ENCODE measurements at places on chromosomes 2 and 18. TPM values are rescaled to one million over a fixed set of nuclear protein-coding genes. Genes with fewer than 3 reads are reported as not detected.

POTEC gene
- total RNA-seq = not detected

BBS5 gene
- total RNA-seq = 1.4 TPM

PCARE gene
- total RNA-seq = not detected

DPYSL5 gene
- not detected for total RNA-seq

SERPINB7 gene
- not detected for total RNA-seq

RNF125 gene
- 36.0 TPM for total RNA-seq

C2orf66 gene
- 0.44 TPM for total RNA-seq

NT5C1B gene
- total RNA-seq = not detected

Measured in activated CD4-positive, alpha-beta T cell treated with anti-CD3 and anti-CD28 coated beads, Interleukin-2, amount 10 ng/mL, durations not matched to agents 7 days and 5 days (primary cell).